ENCODE measurements at places on chromosomes 2 and 18. TPM values are rescaled to one million over a fixed set of nuclear protein-coding genes. Genes with fewer than 3 reads are reported as not detected.

- DNase-seq: no peak
Measured at GRCh38 chr2:38748943-38749804, 2.0 kb downstream of the SRSF7 start.

DNA sequence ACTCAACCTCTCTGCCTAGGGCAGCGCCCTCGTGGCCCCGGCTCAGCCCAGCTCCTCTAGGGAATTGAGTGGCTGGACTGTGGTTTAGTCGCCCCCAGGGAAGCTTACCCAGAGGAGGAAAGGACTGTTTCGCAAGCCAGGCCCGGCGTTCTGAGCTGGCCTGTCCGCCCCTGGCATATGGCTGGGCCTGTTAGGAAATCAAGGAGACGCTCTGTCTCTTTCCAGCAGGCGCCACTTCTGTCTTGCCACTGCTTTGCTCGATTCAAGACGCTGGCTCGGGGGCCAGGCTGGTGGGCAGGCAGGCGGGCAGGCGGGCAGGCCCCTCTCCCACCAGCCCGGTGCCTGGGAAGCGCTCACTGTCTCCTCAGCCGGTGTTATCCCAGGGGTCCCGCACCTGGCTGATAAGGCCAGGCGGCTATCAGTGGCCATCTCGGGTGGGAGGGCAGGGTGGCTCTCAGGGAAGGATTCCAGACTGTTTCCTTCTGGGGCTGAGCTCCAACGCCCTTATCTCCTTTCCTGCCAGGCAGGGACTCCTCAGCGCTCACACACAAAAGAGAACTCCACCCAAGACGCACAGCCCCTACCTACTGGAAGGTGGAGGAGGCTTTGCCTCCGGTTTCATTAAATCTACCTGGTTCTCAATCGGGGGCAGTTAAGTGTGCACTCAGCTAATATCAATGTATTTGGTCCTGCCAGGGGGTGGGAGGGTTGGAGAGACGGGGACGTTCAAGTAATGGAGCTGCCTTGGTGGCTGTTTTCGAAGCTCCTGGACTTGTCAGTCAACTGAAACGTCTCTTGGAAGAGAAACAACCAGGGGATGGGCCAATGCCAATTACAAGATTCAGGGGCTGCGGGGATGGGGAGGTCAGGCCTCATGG lies 109.1 kb downstream of the SMAD7 start:
- DNase-seq: peak; percentile 34

GRCh38 chr2:234078129-234078528 lies 27.6 kb downstream of the SPP2 start:
- no peak for DNase-seq

- DNase-seq: no peak
Measured at GRCh38 chr2:133266926-133267590, 301.2 kb downstream of the NCKAP5 start.

Gene TP53I3
- 35.2 TPM for total RNA-seq

- no peak for DNase-seq
Measured at GRCh38 chr2:103898561-103898960, 955.4 kb upstream of the POU3F3 start.

DNA sequence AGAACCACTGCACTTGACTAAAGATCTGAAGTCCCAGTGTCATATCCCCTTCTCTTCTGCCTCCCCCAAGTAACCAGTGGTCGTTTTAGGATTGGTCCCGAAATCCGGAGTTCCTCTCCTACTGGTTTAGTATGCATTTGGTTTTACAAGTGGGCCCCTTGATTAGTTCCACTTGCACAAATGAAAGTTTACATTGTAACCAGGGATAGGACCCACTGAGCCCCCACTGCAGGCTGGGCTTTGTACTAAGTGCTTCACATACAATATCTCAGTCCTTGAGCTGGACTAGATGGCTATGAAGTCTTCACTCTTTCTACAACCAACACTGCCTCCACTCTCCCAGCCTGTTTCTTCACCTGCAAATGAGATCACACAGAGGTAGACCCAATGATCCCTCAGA lies 50.4 kb downstream of the CYRIA start:
- no peak for DNase-seq

DNA sequence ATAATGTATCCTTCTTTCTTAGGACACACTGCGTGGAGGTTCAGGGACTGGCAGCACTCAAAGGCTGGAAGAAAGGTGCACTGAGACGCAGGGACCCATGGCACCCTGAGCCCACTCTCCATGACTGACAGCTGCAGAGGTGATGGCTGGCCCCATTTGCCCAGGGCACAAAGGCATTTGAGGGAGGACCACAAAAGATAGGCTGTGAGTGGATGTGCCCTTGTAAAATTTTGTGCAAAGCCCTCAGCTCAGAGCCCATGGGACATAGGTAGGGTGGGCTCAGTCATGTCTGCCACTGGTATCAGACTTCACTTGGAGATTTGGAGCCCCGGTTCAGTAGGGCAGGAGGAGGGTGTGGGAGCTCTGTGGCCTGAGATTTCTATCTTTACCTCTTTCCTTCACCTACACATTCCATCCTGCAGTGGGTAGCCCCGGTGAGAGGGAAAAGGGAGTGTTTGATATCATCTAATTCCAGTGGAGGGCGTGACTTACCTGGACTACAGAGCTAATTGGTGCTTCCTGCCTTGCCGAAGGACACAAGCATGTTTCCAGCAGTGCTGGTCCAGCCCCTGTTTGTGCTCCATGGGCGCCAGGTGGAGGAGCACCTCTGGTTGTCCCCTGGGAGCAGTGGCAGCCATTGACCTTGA lies 312.2 kb downstream of the EN1 start:
- DNase-seq: no peak

Gene SLC11A1
- total RNA-seq: 15.1 TPM

Gene MC5R
- total RNA-seq: not detected

GRCh38 chr18:13220361-13220991 lies 1.9 kb downstream of the LDLRAD4 start:
- DNase-seq: no peak

DNA sequence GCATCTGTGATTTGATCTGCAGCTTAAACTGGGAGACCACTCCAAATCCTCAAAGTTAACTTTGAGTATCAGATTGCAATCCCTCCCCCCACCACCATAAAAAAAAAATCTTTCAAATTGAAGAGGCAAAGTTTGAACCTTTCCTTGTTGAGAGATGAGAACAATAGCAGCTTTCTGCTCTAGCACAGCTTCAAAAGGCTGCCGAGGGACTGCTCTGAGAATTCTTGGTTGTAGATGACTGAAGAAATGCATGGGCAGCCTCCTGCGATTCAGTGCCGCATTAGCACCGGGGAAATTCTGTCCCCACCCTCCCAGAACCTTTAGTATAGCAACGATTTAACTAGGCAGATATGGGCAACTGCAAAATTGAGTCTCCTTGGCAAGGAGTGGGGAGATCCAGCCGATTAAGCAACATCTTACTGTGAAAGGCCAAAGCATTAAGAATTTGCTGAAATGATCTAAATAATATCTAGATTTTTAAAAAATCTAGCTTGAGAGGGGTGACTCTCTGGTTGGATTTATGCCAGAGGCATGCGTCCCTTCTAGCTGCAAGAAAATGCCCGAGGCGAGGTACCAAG lies 3.9 kb upstream of the SP5 start:
- no peak for DNase-seq

Gene TSPYL6
- not detected for total RNA-seq

Gene NTSR2
- total RNA-seq: not detected

DNA sequence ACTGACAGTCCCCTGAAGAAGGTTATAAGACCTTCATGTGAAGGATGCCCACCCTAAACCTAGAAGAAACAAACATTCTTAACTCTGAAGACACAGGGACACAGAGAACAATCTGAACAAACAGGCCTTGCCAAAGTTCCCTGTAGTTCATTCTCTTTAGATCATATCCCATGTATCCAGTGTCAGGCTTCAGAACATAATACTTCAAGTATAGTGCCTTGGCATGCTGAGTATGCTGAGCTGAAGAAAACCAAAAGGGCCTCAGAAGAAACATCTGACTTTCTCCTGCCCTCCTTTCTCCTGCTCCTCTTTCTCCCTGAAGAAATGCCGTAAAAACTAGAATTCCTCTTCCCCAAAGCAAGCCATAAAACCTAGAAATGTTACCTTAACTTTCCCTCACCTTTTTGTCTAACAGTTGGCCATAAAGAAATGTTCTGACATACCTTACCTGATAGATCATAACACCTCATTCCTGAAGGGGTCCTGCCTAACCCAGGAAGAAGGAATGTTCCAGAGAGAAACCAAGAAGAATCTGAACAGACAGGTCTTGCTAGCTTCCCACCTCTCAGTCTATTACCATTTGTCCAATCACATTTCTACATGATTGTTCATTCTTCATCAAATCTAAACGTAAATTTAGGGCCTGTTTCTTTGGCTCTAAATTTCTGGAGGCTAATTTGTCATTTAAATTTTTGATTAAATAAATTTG lies 160.1 kb upstream of the ZC3H15 start:
- DNase-seq: no peak

Measured in mucosa of gallbladder (tissue), 1 donor.